HS-27A (cell line): ENCODE measurements at places on chromosomes 6 and 20.

DNA sequence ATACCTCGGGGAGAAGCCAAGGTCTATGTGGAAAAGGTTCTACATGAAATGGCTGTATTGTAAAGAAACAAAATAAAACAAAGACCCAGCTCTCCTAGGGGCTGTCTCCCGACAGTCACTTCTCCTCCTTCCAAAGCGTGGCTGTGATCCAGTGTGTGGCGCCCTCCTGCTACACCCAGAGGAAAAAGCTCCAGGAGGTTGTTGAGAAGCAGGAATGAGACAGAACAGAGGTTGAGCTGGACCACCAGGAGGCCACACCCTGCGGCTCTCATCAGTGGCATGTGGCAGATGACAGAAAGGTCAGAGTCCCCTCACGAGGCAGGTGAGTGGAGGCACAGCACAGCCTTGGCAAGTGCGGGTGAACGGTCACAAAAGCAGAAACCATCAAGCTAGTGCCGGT, 236.0 kb downstream of the TBXT start:
- DNase-seq = no peak

DNA sequence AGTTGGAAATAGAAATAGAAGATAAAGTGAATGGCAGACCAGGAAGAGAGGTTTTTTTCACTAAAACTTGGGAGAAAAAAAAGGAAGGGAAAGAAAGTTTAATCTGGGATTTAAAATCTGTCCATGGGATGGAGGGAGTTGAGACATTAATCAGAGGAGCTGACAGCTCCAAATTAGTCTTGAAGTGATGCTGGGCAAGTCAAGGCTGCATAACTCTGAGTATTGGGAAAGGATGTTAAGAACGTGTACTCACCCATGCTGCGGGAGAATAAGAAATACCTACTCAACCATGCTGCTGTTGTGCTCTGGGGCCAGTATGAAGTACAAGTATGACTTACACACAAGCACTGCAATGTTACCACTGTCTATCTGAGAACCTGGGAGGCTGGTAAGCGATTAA, 47.5 kb downstream of the SNRNP48 start:
- DNase-seq = no peak

DNA sequence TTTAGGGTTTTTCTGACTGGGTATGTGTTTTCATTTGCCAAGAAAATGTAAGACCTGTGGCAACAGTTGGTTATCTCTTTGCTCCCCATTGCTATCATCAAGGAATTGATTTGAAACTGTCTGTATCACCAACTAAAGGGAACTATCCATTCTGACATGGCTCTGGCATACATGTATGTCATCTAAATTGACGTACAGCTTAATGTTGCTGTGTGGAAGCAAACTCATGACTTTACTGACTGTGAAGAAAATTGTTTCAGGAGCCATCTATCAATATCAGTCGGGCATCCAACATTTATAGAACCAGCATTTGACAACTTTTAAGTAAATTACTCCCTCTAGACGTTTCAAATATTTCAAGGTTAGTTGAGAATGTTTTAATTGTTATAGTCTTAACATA, 555.8 kb upstream of the EPHA7 start:
- DNase-seq = no peak

GRCh38 chr6:165956874-165957273, 210.8 kb downstream of the TBXT start:
- DNase-seq = no peak

GRCh38 chr6:97958134-97958533, 675.1 kb upstream of the MMS22L start:
- DNase-seq = no peak

- DNase-seq = no peak
Measured at GRCh38 chr20:61939691-61940360, 125.9 kb downstream of the TAF4 start.

DNA sequence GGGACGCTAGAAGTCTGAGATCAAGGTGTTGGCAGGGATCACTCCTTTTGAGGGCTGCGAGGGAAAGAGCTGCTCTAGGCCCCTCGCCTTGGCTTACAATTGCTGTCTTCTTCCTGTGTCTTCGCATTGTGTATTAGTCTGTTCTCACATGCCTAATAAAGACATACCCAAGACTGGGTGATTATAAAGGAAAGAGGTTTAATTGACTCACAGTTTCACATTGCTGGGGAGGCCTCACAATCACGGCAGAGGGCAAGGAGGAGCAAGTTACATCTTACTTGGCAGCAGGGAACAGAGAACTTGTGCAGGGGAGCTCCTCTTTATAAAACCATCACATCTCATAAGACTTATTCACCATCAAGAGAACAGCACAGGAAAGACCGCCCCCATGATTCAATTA, 102.5 kb upstream of the ASF1A start:
- DNase-seq = no peak

GRCh38 chr6:104162036-104162669, 697.6 kb downstream of the HACE1 start:
- no peak for DNase-seq

DNA sequence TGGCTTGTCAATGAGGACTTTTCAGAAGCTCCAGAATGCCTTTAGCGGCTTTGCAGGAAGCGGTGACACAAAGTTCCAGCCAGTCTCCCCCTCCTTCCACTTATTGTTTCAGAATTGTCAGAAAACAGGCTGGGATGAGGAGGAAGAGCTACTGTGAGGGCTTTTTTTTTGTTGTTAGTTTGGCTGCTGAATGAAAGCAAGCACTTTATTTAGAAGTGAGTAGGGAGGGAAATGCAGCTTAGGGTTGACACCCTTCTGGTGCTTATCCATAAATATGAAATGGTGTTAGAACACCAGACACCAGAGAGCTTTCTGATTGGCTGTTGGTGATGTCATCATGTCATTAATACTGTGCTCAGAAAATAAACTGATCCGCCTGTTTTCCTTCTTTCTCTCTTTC, 251.5 kb downstream of the SOX4 start:
- no peak for DNase-seq

GRCh38 chr20:31595654-31596411, 9.3 kb upstream of the ID1 start:
- no peak for DNase-seq

GRCh38 chr20:49659056-49659455, 54.6 kb downstream of the B4GALT5 start:
- DNase-seq = no peak

DNA sequence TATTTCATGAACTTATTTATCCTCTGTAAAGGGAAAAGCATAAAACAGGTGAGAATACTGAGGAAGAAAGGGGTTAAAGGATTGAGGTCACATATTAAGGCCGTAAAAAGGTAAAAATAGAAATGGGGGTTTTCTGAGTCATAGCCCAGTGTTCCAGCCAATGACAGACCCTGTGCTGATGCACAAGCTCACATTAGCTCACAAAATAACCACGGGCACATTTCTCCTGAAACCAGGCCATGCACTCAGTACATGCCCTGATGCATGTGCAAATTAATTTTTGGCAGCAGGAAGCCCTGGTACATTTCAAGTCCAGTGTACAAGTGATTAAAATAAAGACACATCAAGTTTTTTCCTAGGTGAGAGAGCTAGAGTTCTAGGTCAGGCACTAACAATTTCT, 194.4 kb downstream of the TMEM200A start:
- DNase-seq = no peak

DNA sequence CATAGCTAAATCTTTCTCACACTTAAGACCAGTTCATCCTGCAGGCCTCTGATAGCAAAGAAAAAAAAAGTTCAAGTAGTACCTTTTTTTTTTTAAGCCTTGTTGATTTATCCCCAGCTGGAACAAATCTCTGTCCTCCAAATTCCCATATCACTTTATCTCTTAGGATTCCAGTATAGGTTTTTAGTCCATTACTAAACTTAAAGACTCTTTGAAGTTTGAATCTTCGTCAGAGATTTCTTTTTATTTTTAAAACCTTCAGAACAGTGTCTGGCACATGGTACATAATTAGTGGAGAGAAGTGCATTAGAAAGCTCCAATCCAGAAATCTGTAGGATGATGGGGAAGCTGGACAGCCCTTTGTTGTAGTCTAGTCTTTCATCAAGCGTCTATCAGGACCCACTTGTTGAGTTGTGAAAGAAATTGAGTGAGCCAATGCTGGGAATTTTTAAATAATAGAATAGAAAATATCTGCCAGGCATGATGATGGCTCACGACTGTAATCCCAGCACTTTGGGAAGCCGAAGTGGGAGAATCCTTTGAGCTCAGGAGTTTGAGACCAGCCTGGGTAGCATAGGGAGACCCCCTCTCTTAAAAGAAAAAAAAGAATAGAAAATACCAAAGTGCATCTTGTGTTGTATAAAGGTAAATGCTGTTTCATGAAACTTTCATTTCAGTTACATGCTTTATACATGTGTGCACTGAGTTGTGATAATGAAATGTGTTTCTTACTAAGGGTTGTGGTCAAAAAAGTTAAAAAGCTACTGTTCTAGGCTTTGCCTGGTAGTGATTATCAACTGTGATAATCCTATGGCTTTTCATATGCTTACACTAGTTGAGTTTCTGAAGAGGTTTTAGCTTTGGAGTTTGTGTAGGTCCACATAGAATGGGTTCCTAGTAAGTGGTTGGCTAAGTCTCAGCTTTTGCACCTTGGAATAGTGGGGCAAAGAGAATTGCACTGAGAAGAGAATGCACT, 3.2 kb downstream of the NFYA start:
- no peak for DNase-seq

GRCh38 chr20:54215157-54215789, 7.4 kb downstream of the PFDN4 start:
- no peak for DNase-seq

DNA sequence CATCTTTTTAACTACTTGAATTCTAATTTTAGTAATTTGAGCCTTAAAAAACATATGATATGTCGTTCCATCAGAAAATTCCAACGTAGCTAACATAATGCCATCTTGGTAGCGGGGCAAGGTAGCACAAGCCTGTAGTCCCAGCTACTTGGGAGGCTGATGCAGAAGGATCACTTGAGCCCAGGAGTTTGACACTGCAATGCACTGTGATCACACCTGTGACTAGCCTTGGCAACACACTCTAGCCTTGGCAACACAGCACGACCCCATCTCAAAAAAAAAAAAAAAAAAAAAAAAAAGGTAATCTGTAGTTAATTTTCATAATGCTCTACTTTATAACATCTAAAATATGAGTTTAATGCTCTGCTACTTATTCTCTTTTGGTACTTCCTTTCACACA, 6.7 kb downstream of the BCLAF1 start:
- no peak for DNase-seq
